T47D (cell line): ENCODE measurements at places on chromosomes 2 and 18.

DNA sequence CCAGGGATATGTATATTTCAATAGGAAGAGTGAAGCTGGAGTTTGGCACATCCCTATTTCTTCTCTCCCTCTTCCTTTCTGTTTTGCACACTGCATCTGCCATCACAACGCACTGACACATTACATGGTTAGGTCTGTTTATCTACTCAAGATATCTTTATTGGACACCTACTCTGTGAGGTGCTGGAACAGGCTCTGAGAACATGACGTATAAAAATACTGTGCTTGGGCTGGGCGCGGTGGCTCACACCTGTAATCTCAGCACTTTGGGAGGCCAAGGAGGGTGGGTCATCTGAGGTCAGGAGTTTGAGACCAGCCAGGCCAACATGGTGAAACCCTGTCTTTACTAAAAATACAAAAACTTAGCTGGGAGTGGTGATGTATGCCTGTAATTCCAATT, 653.3 kb downstream of the SLC4A3 start:
- no peak for DNase-seq

GRCh38 chr2:208033701-208034502, 8.6 kb upstream of the PLEKHM3 start:
- DNase-seq: no peak

- no peak for DNase-seq
Observed at GRCh38 chr18:70469916-70470315, 181.1 kb downstream of the SOCS6 start.

DNA sequence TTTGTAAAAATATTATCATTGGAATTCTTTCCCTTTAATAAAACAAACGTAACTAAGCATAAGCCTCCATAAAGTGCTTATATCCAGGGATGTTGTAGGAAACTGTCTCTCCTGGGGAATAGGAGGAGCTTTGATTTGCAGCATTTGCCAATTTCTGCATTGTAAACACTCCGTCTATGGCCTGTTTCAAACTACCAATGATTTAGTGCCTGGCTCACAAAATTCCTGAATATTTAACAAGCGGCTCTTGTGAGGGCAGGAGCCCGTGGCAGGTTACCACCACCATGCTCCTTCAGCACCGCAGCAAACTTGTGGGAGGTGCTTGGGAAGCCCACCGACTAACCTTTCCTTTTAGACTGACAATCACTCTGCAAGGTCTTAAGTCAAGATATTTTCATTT, 520.3 kb downstream of the SOX11 start:
- DNase-seq: no peak

DNA sequence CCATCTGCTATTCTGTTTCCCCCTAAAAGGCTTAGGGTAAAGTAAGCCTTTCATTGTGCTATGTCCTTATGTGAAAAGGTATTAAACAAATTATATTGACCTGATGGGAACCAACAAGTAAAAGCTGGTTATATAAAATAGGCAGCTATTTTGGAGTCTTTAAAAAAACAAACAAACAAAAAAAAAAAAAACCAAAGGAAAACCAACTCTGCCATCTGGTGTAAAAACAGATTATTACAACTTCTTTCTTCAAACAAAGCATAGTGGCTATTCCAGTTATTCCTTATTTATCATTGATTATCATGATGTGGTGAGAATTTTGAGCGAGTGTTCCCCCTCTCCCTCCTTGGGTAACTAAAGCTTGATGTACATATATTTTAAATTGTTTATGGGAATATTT, 122.3 kb upstream of the FHL2 start:
- DNase-seq: no peak

GRCh38 chr18:79597176-79597830, 82.3 kb upstream of the CTDP1 start:
- no peak for DNase-seq

- DNase-seq: peak; percentile 97
Observed at GRCh38 chr2:149989447-149990063, 402.0 kb upstream of the MMADHC start.

GRCh38 chr2:240136013-240136670, at the start of gene COPS9:
Gene COPS9, minus strand, starts transcription at chr2:240136305. Its CDS starts 21 bp downstream, at chr2:240136284.
- peak; percentile 84 for DNase-seq

DNA sequence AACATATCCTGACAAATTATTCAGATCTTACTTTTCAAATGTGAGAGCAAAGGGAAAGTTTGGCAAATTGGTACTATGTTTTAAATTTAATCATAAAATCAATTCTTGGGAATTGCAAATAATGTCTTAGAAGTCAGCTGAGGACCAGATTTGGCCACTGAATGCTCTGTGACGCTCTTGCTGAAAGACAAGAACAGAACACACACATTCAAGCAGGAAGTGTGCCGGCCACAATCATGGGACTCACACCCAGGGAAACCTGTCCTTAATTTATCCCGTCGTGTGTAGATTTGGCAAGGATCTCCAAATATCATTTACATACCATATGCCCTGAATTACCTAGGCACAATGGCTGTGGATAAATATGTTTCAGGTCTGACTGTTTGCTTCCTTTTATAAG, 253.1 kb downstream of the TCF4 start:
- DNase-seq: no peak

GRCh38 chr18:35747894-35748472, 166.4 kb downstream of the GALNT1 start:
- no peak for DNase-seq

DNA sequence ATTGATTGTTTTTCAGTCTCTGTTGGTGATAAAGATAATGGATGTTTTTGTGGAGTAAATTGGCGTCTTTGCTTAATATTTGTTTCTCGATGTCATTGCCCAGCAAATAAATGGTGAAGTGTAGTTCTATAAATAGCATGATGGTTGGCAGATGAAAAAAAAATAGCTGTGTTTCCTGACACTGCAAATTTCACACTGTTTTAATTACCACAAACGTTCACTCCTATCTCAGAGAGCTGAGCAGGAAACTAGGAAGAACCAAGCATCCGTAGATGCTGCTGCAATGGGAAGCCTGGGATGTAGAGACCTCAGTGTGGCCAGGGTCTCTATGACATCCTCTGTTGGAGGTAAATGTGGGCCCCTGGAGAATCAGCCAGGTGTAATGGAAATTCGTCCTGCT, 183.2 kb downstream of the CYRIA start:
- DNase-seq: no peak

GRCh38 chr2:99485824-99486223, 4.0 kb downstream of the REV1 start:
- no peak for DNase-seq

DNA sequence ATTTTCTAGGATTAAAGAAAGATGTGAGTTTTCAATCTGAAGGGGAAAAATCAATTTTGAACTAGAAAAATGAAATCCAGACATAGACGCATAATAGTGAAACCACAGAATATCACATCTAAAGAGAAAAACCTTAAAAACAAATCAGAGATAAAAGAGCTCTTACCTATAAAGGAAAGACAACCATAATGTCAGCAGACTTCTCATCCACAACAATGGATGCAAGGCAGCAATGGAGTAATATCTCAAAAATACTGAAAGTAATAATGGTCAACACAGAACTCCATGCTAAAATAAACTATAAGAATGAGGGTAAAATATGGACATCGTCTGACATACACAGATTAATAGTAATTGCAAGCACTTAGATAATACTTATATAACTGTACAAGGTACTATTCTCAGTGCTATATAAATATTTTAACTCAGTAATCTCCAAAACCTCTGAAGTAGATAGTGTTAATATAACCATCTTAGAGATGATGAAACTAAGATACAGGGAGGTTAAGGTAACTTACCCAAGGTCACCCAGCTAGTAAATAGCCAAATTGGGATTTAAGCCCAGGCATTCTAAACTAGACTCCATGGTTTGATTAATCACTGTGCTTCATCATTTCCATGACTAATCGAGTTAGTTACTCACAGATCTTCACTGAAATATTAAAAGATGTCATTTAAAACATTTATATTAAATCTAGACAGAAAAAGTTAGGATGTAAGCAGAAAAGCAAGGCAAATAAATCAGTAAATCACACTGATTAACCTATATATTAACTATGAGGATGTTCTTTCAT, 89.4 kb upstream of the SPTBN1 start:
- no peak for DNase-seq

DNA sequence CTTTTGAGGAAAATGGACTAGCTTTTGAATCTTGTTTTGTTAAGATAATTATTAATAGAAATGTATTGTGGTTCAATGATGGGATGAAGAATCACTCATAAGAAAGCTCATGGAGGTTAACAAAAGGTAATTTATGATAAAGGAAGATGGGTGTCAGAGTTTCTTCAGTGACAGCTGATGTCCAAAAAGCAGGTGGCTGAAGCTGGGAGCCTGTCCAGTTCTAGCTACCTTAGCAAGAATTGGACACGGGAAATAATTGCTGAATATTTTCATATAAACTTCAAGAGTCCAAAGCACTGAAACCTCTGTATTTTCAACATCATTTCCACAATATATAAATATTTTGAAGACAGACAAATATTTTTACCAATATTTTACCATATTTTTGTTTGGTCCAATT, 1505.8 kb upstream of the SLC39A10 start:
- DNase-seq: no peak
